ENCODE measurements at places on chromosomes 11 and 22. TPM values are rescaled to one million over a fixed set of nuclear protein-coding genes. Genes with fewer than 3 reads are reported as not detected.

DNA sequence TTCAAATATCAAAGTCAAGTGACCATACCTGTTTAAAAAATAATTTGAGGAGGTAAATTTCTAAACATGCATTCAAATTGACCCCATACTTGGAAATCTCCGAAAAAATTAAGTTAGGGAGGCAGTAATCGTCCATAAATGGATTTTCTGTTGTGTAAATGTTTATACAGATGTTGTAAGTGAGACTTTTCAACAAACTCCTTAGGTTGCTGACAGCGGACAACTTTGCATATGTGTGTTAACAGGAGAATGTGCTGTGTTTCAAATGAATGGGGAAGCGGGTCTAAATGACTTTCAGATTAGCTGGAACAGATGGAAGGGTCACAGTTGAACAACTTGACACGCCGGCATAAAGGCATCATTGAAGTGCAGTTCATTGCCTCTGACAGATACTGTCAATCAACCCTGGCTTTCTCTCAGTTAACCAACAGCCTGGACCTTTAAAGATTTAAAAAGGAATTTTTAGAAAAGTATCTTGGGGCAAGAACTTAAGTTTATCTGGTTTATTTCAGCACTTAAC is 98.2 kb upstream of the DBX1 start:
- DNase-seq: no peak

DNA sequence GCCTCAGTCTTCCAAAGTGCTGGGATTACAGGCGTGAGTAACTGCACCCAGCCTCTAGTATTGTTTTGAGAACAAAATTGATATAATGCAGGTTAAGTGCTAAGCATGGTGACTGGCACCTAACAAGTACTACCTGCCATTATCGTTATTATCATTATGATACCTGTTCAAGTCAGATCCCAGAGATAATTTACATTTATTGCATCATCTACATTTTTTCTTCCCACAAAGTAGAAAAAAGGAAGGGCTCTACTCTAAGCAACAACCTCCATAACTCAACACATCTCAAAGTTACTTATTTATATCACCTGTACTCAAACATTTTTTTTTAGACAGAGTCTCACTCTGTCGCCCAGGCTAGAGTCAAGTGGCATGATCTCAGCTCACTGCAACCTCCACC is 42.1 kb downstream of the DCDC1 start:
- no peak for DNase-seq

DNA sequence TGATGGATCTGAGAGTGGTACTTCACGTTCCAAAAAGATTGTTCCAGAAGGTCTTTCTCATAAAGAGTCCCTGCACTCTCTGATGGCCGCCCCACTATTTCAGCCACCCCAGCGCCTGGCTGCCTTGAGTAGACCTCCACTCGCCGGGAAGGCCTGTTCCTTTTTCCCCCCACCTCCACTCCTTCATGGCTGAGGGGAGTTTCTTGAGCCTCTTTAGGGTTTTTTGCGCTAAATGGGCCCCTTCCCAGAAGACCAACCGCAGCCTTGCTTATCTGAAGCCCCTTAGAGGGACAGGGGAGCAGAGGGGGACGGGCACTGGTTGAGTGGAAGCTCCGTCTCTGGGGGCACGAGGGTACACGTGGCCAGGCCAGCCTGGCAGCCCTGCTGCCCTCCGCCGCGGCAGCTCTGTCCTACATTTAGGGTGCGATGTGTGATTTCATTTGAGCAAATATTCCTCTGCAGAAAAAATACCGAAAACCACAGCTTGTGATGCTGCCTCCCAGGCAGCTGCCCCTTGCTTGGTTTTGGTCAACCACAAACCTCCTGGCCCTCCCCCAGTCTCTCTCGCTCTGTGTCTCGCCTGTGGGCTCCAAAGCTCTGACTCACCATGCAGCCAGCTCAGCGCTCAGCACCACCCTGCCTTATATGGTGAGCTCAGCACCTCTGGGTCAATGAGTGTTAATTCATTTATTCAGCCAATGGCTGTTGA is 88.7 kb downstream of the TP53I11 start:
- DNase-seq: no peak

DNA sequence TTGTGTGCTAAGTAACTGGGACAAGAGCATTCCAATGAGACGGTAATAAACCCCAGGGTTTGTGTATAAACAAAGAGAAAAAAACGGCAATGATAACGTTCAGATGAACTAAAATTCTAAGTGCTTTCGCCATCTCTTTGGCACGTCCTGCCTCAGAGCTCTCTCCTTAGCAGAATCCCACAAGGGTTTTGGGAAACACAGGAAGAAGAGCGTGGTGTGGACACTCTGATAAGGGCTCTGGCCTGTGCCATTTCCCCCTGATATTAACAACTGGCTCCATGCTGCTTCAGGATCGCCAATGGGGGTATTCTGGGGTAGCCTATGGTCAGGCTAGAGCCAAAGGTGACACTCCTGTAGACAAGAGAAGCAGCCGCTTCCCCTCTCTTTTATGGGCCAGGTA is 18.4 kb downstream of the ABCC8 start:
- no peak for DNase-seq

GRCh38 chr11:11977206-11977938 is 31.1 kb downstream of the DKK3 start:
- no peak for DNase-seq

- no peak for DNase-seq
These were observed 9.1 kb downstream of the POLD4 start for GRCh38 chr11:67344264-67344663.

DNA sequence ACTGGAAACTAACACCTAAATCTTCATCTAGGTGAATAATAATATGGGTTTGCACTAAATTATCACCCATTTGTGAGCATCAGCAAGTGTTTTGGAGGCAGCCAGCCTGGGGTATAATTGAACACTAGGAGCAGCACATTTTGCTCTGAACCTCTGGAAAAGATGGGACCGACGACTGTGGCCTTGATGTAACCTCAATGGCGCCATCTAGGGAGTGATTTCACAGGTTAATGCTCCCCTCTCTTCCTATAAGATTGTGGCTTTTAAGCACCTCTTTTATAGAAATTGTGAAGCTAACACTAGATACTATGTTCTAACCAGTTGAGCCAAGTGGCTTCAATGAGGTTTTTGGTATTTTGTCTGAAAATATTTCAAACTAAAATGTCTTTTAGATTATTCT is 203.7 kb downstream of the NELL1 start:
- peak; percentile 18 for DNase-seq

DNA sequence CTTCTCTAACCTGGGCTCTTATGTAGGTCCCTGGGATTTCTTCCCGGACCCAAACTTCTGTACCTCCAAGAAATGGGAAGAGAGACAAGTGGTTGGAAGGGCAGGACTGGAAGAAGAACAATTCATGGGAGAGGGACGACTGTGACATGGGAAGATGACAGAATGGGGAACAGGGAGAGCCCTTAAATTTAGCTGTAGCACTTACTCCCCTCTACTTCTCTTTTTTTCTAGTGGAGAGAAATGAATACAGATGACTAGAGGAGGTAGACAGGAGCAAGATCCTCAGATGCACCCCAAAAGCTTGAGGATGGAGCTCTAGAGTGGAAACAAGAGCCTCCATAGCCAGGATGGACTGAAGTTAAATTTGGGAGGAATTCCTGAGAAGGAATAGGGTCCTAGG is 2.3 kb downstream of the RHOG start:
- DNase-seq: no peak

- no peak for DNase-seq
These were observed 252.1 kb downstream of the SBF2 start for GRCh38 chr11:10041748-10042446.

GRCh38 chr11:57001674-57002401 is 13.1 kb downstream of the OR5AK2 start:
- DNase-seq: no peak

- DNase-seq: no peak
These were observed 76.0 kb downstream of the PACS1 start for GRCh38 chr11:66146074-66146473.

DNA sequence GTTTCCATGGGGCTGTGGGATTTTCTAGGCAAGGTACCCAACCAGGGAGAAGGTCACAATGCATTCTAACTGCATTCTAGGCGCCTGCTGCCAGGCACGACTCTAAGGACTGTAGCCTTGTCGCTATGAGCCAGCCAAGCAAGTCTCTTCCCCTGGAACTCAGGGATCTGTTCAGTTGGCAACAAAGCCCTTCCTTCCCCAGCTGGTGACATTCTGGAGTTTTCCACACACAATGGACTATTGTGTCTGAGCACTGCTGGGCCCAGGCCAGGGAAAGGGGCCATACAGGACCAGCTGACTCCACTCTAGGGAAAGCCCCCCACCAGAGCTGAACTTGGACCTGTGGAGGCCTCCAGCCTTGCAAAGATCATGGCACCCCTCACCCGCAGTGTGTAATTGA is 116.8 kb downstream of the RRAS2 start:
- no peak for DNase-seq

DNA sequence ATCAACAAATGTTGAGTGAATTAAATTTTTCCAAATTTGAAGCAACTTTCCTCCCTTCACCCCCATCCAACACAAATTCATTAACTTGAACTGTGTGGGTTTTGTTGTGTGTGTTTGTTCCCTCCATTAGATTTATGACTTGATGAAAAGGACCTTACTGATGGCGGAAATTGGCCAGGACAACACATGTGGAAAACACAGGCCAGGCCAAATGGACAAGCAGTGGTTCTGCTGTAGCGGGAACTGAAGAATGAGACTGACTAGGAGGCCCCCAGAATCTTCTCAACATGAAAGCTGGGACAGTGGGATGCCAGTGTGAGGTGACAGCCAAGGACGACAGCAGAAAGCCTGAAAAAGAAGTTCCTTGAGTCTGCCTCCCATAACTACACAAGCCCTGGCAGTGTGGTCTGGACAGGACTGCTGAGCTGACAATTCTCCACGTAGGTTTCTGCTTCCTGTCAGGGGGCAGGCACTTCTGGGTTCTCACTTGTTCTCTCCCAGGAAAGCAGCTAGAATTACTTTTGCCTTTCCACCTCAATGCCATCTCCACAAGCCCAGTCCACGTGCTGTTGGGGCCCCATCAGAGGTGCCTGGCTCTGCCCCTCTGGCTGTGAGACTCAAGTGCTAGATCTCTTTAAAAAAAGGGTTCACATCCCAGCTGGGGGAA is 94.3 kb downstream of the ETS1 start:
- DNase-seq: no peak

- no peak for DNase-seq
These were observed 18.8 kb downstream of the APOL2 start for GRCh38 chr22:36220451-36220921.

DNA sequence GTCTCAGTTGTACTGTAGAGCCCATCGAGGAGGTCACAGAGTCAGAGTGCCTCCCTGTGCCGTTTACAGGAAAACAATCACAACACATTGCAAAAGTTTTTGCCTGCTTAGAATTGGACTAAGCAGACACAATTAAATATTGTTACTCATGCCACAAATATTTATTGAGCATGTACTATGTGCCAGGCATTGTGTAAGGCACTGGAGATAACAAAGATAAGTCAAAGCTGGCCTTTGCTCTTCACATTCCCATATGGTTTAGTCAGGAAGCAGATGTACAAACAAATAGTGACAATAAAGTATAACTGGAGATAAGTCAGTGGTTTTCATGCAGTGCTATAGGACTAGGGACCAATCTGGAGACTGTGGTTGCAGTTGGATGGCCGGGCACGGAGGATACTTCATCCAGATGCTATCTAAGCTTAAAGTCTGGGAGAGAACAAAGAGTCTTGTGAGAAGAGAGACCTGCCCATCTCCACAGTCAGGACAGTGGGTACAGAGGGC is 550.7 kb downstream of the INSC start:
- DNase-seq: no peak

GRCh38 chr11:33207408-33207985 is 46.2 kb upstream of the CSTF3 start:
- DNase-seq: peak; percentile 21

GRCh38 chr22:32922186-32922585 is 120.7 kb downstream of the TIMP3 start:
- DNase-seq: no peak

The GAB4 gene
- not detected for polyA plus RNA-seq

The CARNS1 gene
- 4.4 TPM for polyA plus RNA-seq

GRCh38 chr11:69563946-69564775 is 76.8 kb upstream of the CCND1 start:
- no peak for DNase-seq

The CELSR1 gene
- 26.1 TPM for polyA plus RNA-seq

DNA sequence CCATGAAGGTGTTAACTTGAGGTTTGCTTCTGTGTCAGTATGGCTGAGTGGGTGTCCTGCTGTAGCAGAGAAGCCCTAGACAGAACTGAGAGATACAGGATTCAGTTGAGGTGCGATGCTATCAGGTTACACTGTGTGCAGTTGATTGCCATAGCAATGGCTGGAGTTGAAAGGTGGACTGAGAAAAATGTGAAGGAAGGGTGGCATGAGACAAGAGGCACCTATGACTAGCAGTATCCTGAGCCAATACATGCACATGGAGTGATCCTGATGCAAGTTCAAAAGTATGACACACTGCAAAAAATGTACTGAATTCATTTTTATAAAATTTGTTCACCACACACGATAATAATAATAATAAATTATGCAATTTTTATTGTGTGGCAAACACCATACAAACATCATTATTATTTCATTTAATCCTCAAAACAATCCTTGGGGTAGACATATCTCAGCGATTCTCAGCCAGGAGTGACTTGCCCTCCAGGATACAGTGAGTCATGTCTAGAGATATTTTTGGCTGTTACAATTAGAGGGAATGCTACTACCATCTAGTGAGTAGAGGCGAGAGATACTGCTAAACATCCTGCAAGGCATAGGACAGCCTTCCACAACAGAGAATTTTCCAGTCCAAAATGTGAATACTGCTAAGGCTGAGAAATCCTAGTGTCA is 3.9 kb upstream of the PIWIL4 start:
- DNase-seq: no peak

The PANX2 gene
- polyA plus RNA-seq: 1.3 TPM

- no peak for DNase-seq
These were observed 26.5 kb upstream of the SUSD2 start for GRCh38 chr22:24154826-24155225.

The AASDHPPT gene
- polyA plus RNA-seq: 92.5 TPM

The OR52I2 gene
- polyA plus RNA-seq: 0.03 TPM

The SEC14L6 gene
- 11.4 TPM for polyA plus RNA-seq

DNA sequence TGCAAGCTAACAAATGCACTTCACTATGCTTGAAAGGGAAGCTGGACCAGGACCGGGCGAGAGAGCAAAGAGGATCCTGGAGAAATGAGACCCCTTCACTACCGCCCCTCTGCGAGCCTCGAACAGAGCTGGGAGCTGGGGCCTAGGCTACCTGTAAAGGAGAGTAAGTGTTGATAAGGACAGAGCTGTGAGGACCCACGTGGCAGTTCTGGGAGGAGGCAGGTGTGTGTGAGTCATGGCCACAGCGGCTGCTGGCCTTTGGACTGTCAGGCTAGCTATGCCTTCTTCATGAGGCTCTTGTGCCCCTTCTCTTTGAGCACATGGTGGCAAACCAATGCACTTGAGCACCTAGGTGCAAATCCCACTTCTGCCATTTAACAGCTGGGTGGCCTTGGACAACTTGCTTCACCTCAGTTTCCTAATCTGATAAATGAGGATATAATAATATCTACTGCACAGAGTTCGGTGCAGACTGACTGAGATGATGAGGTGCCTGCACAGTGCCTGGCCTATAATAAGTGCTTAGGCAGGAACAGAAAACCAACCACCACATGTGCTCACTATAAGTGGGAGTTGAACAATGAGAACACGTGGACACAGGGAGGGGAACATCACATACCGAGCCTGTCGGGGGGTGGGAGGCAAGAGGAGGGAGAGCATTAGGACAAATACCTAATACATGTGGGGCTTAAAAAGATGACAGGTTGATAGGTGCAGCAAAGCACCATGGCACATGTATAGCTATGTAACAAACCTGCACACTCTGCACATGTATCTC is 35.3 kb upstream of the KCNJ11 start:
- no peak for DNase-seq
